ENCODE measurements at places on chromosomes 1 and 21. TPM values are rescaled to one million over a fixed set of nuclear protein-coding genes. Genes with fewer than 3 reads are reported as not detected.

IL20 gene
- total RNA-seq, result not detected

DNA sequence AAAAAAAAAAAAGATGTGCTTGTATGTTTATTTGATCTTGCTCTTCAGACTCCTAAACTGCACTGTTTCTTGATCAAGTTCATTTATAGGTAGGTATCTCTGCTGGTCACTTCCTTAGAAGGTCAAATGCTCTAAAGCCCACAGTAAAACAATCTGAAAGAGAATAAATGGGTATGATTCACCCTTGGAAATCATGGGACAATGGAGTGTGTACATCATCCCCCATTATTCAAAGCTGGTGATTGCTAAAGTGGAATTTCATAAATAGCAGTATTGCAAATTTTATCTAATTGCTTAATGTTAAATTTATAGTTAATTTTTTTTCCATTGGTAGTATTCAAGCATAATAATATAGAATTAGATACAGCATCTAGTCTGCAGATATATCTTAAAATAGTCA is 53.4 kb downstream of the MIER1 start:
- no peak for DNase-seq

LPAR3 gene
- 1.1 TPM for total RNA-seq

DNA sequence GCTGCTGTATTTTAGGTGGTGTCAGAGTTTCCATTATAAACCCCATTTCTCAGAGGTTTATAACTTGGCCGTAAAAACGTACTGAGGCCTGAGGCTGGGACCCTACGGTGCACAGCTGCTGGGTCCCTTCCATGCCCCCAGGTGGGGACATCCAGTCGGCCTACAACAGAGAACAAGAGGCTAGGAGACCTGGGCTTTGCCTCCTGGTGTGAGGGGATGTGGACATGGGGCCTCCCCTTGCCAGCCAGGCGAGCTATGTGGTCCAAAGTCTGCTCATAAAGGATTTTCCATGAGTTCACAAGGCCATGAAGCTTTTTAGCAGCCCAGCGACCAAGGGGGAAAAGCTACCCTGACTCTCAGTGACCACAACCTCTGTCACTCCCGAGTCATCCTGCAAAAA is 261.5 kb upstream of the VAMP3 start:
- DNase-seq, result no peak

DNA sequence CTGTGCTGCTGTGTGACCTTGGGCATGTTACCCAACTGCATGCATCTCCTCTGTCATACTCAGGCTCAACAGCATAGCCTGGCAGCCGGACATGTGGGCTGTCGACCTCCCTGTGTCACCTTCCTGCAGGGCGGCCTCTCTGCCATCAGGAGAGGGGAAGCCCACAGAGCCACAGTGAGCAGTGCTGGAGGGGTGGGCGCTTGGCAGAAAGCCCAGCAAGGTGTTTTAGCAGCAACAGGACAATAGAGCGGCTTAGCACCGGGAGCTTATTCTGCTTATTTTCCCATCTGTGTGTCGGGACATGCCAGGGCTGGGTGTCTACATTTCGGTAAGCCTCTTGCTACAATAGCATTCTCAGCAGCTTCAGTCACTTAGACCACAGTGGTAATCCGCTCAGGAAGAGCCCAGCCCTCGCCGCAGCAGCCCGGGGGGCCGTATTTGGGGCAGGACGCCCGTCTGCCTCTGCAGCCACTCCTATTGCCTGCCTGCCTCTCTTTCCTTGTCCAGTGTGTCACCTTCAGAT is 22.8 kb upstream of the CDK18 start:
- peak; percentile 61 for DNase-seq

CDKN2C gene
- 2.8 TPM for total RNA-seq

- DNase-seq, result no peak
These were observed 45.4 kb downstream of the RPL5 start for GRCh38 chr1:92877081-92877711.

- peak; percentile 24 for DNase-seq
These were observed 42.0 kb downstream of the PCSK9 start for GRCh38 chr1:55081188-55081904.

DNA sequence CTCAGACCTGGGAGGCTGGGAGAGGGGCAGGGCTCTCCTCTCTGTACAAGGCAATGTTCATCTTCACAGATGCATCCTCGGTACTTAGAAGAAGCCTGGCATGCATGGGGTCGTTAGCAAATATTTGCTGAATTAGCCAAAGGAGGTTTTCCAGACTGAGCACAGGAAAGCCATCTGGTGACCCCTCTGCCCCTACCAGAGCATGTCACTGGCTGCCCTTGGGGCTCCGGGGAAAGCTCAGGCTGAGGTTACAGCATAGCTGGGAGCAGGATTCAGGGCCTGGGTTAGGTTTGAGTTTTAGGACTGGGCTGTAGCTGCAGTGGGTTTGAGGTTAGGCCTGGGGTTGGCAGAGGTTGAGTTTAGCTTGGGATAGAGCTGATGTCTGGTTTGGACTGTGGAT is 43.4 kb upstream of the ZBTB40 start:
- no peak for DNase-seq

DNA sequence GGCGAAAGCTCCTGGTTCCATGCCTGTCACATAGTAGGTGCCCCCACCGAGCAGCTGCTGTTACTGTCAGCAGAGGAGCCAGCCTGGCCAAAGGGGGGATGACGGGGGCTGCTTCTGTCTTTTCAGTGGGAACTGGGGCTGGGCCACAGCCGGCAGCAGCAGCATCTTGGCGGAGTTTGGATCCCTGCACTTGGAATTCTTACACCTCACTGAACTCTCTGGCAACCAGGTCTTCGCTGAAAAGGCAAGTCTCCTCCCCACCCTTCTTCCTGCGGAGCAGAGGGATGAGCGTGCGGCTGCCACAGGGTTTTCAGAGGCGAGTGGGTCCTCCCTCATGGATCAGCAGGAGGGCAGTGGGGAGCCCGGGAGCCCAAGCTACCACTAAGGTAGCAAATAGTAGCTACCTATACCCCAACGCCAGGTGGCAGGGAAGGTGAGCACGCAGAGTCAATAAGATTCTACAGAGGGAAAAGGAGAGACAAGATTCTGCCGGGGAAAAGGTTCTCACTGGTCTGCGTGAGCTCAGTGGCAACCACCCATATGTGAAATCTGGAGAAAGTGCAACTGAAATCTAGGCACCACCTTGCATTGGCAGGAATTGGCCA is 41.4 kb upstream of the SELENON start:
- DNase-seq, result no peak

NBPF4 gene
- not detected for total RNA-seq

GRCh38 chr21:39631842-39632562 is 19.3 kb downstream of the B3GALT5 start:
- DNase-seq, result no peak

RIMKLA gene
- total RNA-seq, result not detected

DNA sequence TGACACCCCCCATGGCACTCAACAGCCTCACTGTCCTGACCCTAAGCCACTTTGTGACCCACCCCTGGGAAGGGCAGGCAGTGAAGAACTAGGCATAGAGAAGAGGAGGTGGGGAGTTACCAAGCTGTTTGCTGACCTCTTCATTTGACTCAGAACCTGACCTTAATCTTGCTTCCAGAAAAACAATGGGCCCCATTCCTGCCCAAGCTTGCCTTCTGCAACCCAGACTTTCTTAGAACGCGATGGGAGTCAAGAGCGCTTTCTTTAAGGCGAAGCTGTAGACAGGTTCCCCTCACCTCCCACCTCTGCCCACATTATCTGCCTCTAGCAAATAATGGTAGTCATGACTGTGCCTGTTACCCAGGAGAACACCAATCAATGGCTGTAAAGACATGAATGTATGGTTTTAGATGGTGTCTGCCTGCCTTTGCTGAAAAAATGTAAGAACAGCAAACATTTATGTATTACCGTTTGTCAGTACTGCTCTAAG is 8.2 kb upstream of the CBR3 start:
- no peak for DNase-seq

IPP gene
- total RNA-seq, result 17.6 TPM

- no peak for DNase-seq
These were observed 4.0 kb downstream of the OSCP1 start for GRCh38 chr1:36446271-36446670.

DNA sequence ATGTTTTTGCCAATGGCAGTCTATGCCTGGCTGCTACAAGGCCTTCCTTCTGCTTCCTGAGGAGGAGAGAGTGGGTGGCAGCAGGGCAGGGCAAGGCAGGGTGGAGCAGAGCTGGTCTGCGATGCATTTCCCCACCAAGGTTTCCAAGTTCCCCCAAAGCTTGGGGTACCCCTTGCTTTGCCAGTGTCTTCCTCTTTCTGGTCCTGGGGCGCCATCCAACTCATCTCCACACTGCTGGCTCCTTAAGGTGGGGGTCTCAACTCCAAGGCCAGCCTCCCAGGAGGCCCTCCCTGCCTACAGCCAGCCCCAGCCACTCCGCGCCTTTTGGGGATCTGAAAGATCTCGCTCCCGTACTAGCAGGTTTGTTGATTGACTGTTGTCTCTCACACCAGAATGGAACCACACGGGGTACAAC is 3.9 kb upstream of the SKI start:
- no peak for DNase-seq

- peak; percentile 73 for DNase-seq
These were observed 59.9 kb downstream of the WARS2 start for GRCh38 chr1:119080586-119080985.

GRCh38 chr1:180166436-180166800 is 11.7 kb downstream of the QSOX1 start:
- DNase-seq, result no peak

- DNase-seq, result no peak
These were observed 3.1 kb downstream of the DHX9 start for GRCh38 chr1:182842265-182842664.

- no peak for DNase-seq
These were observed 20.8 kb downstream of the GNAT2 start for GRCh38 chr1:109598655-109599054.

FAM72A gene
- total RNA-seq, result 21.8 TPM

KLHDC7A gene
- total RNA-seq, result not detected

- no peak for DNase-seq
These were observed 136.8 kb upstream of the SGIP1 start for GRCh38 chr1:66397192-66397591.

- DNase-seq, result no peak
These were observed 442.9 kb upstream of the NEGR1 start for GRCh38 chr1:72724951-72725861.

- DNase-seq, result peak; percentile 42
These were observed 17.4 kb upstream of the ENAH start for GRCh38 chr1:225670356-225670755.

DNA sequence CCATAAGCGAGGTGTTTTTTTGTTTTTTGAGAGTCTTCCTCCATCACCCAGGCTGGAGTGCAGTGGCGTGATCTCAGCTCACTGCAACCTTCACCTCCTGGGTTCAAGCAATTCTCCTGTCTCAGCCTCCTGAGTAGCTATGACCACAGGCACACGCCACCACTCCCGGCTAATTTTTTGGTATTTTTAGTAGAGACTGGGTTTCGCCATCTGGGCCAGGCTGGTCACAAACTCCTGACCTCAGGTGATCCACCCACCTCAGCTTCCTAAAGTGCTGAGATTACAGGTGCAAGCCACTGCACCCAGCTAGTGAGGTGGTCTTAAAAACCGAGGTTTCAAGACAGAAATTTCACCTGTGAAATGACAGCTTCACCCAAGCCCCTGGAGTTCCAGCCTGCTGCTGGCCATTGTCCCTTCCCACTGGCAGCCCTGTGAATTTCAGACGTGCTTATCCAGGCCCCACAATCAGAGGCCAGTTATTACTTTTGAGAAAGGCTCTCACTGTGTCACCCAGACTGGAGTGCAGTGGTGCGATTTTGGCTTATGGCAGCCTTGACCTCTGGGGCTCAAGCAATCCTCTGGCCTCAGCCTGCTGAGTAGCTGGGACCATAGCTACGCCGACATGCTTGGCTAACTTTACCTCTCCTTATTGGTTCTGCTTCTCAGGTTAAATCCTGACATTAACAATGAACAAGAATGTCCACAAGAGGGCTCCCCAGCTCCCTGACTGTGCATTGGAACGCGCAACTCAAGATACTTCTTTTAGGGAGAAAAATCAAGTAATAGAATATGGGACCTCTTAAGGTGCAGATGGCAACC is 19.4 kb downstream of the ENO1 start:
- peak; percentile 65 for DNase-seq

- no peak for DNase-seq
These were observed 7.7 kb downstream of the LGR6 start for GRCh38 chr1:202201266-202201665.

DNA sequence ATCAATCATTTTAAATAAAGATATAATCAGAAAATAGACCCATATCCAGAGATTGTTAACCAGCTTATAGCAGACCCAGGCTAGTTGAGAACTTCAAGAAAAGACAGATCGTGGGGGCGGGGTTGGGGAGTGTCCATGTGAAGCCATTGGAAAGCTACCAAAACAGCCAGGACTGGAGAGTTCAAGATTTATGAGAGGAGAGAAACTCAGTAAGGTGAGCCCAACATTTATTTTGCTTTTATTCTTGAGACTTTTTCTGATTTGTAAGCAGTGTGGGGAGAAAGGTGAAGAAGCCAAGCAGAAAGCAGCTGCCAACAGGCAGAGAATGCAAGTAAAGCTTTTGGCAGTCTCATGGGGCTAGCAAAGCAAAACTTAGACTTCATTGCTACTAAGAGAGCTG is 179.9 kb downstream of the VPS13D start:
- peak; percentile 22 for DNase-seq

DNA sequence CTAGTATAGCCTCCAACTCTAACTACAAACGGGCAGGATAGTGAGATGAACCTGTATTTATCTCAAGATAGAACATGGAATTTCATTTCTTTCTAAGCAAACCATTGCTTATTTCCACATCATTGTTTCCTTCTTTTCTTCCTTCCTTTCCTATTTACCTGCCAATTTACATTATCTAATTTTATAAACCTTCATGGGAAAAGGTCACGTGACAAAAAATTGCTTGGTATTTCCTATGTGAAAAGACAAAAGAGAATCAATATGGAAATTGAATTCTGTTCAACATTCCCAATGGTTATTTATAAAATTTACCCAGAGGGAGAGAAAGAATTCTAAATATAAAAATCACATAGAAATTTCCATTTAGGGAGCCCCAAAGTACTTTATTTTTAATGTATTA is 22.4 kb upstream of the RBM15 start:
- DNase-seq, result no peak

SLFNL1 gene
- total RNA-seq, result 0.28 TPM

TAL1 gene
- not detected for total RNA-seq

- no peak for DNase-seq
These were observed 189.8 kb upstream of the LYPLAL1 start for GRCh38 chr1:218983848-218984247.

DNA sequence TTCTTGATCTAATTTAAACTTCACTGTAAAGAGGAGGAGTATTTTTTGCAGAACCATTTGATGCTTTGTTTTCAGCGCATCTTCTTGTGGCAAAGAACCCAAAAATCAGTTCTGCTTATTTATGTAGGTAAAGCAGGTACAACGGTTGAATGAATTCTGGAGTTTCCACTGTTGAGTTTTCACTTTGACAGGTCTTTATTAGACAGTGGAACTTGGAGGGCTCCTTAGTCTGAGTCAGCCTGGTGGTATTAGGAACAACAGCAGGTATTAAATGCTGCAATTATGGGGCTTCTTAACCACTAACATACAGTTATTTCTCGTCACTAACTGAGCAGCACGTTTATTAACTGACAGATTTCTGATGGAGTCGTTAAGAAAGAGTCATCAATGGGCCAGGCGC is 1.2 kb downstream of the LRIG2 start:
- DNase-seq, result no peak
